ENCODE measurements at places on chromosomes 7 and 10.

- no peak for DNase-seq
Measured at GRCh38 chr7:135980665-135981180, 3.6 kb upstream of the MTPN start.

- no peak for DNase-seq
Measured at GRCh38 chr10:125016611-125017202, 74.8 kb downstream of the ZRANB1 start.

GRCh38 chr10:11048707-11049278, 31.1 kb downstream of the CELF2 start:
- no peak for DNase-seq

DNA sequence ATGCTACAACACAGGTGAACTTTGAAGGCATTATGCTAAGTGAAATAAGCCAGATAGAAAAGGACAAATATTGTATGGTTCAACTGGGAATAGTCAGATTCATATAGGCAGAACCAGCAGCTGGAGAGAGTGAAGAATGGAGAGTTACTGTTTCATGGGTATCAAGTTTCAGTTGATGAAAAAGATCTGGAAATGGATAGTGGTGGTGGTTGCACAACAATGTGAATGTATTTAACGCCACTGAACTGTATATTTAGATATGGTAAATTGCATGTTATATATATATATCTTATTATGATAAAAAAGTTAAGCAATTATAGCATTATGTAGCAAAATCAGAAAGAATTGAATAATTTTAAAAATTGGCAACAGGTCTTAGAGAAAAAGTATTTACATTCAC, 3.9 kb downstream of the LMBR1 start:
- no peak for DNase-seq

- DNase-seq = no peak
Measured at GRCh38 chr7:98771941-98772603, 97.7 kb downstream of the TMEM130 start.

DNA sequence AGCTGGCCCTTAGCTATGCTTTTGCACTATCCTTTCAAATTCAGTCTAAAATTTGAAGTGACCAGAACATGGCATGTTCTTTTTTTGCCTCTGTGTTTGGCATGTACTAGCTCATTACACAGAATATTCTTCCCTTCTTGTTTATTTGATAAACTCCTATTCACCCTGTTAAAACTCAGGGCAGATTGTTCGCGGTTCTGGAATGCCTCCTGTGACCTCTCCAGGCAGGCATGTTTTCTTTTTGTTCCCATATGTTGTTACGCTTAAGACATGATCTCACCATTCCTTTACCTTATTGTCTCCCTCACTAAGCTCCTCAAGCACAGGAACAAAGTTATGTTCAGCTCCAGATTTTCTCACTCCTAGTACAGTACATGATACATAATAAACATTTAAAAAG, 181.7 kb downstream of the CCSER2 start:
- no peak for DNase-seq

DNA sequence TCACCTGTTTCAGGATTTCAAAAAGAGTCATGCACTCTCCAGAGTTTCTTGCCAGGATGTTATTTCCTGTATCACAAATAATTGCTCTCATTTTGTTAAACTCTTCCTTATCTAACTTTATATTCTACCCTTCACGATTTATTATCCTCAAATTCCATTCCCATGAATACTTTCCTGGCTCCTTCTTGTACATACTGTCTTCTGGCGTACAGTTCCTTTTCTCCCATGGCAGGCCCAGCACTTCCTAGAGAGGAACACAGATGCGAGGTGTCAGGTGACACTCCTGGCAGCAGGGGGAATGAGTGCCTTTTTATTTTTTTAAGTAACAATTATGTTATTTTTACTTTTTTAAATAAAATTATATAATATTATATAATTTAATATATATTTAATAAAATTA, 411.9 kb downstream of the TFEC start:
- no peak for DNase-seq

DNA sequence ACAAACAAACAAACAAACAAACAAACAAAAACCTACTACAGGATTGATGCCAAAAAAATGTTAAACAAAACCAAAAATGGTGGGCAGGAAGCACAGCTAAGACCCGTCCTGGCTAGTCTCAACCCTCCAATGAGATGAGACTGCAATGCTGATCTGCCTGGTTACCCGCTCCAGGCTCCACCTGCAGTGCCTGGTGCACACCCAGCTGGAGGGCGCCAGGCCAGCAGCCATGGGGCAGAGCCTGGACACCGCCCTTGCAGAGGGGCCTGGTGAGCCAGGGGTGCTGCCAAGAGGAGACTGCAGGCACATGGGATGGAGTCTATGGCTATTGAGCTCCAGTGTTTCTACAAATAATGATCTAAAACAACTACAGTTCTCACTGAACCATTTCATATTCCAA, 107.0 kb downstream of the LARP4B start:
- no peak for DNase-seq

DNA sequence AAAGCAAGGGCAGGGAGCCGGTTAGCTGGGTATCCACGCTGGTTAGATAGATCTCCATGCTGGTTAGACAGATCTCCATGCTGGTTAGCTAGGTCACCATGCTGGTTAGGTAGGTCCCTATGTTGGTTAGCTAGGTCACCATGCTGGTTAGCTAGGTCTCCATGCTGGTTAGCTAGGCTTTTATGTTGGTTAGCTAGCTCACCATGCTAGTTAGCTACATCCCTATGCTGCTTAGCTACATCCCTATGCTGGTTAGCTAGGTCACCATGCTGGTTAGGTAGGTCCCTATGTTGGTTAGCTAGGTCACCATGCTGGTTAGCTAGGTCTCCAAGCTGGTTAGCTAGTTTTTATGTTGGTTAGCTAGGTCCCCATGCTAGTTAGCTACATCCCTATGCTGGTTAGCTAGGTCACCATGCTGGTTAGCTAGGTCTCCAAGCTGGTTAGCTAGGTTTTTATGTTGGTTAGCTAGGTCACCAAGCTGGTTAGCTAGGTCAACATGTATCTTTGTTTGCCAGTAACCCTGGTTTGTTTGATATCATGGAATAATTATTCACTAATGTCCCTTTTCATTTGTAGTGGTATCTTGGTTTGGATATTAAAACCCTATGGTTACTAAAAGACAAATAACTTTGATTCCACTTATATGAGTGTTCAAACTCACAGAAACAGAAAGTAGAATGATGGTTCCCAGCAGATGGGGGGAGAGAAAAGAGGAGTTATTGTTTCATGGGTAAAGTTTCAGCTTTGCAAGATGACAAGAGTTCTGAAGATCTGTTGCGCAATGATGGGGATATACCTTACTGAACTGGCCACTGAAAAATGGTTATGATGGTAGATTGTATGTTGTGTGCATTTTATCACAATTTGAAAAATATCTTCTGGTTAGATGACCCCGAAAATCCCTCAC, 136.2 kb downstream of the PRPF18 start:
- DNase-seq = no peak

DNA sequence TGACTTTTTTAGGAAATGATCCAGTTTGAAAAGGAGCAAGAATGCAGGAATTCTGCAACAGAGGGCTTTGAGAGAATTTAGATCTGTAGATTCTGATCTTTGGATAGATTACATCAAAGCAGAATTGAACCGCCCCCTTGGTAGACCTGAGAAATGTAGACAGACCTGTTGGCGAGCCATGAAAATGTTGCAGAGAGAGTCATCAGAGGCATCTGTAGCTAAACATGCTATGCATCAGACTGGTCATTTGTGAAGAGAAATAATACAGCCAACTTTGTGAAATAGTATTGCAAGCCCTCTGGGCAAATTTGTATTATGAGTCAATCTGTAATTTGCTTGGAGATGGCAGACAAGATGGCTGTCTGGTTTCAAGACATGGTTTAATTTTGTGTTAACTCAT, 4.3 kb upstream of the C1GALT1 start:
- DNase-seq = no peak

DNA sequence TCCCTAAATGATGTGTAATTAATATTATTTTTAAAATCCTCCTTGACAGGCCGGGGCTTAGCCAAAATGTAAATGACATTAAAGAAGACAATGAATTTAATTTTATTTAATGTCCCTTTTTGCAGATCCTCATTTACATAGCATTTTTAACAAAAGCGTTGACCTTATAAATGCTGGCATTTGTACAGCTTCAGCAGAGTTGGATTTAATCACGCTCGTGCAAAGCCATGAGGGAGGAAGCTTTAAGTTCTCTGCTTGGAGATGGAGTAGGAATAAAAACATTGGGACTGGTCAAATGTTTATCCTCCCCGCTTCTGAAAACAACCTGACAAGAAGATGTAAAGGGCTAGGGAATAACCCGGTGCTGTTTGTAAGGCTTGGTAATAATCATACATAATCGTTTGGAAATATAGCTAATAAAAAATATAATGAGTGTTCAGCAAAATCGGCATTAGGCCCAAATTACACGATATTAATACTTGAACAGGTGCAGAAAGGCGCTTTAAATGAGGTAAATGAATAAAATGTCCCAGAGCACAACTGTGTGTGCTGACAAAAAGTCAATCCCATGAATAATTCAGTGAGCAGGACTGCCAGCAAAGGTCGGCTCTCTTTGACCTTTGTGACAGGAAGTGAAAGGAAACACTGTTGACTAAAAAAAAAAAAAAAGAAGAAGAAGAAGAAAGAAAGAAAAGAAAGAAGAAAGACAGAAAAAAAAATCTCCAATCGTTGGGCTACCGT, 11.5 kb downstream of the EBF3 start:
- no peak for DNase-seq

GRCh38 chr10:88150339-88150738, 286.9 kb downstream of the PTEN start:
- no peak for DNase-seq

DNA sequence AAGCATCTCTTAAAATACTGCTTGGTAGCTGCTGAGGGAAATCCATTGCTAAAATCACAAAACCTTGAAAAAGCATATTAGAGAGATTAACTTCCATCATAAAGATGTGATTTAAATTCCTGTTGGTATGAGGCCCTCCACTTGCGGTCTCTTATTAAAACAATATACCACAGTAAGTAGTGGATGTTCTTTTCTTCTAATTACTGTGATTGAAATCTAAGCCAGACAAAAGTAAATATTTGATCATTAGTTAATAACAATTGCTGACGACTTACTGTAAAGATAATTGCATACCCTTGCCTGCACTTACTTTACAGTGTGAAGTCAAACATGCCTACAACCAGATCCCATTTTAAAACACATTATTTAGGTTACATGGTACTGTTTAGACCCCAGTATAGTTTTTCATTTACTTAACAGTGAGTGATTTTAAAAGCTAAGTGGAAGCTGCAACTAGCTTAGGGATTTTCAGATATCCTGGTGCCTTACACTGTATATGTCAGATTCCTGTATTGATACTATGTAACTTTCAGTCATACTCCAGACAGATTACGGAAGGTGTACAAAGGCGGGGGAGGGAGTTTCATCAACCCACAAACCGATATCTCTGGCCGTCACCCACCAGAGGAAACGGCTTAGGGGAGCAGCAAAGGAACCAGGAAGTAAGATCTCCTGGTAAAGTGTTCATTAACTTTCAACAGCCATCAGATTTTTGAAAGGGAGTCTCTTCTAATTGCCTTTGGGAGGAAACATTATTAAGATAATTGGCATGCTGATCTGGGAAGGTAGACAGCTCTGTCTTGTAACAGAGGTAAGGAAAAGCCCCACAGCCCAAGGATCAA, 986 bp downstream of the NRP1 start:
- DNase-seq = no peak

DNA sequence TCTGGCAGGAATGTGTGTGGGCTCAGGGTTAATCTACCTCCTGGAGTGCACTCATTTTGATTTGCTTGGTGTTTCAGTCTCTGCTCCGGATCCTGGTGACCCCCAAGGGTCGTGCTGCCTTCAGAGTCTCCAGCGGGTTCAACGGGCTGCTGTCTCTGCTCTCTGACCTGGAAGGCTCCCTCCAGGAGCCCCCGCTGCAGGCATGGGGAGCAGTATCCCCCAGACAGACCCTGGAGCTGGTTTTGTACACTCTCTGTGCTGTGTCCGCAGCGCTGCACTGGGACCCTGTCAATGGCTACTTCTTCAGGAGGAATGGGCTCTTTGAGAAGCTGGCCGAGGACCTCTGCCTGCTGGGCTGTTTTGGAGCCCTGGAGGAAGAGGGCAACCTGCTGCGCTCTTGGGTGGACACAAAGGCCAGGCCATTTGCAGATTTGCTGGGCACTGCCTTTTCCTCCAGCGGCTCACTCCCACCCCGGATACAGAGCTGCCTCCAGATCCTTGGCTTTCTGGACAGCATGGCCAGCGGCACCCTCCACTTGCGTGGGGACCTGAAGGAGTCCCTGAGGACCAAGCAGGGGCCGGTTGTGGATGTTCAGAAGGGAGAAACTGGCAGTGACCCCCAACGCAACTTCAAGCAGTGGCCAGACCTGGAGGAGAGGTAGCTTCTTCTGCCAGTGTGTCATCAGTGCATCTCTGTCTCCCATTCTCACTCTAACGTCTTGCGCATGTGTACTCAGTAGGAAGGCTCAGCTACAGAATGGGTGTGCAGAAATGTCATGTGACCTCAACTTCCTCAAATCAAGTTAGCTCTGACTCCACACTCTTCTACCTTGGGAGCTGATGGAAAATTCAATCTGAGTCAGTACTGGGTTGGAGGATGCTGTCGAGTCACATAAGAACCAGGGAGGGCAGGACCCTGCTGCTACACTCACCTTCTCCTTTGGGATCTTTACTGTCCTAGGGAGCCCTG, 58.5 kb downstream of the WDFY4 start:
- DNase-seq = no peak

DNA sequence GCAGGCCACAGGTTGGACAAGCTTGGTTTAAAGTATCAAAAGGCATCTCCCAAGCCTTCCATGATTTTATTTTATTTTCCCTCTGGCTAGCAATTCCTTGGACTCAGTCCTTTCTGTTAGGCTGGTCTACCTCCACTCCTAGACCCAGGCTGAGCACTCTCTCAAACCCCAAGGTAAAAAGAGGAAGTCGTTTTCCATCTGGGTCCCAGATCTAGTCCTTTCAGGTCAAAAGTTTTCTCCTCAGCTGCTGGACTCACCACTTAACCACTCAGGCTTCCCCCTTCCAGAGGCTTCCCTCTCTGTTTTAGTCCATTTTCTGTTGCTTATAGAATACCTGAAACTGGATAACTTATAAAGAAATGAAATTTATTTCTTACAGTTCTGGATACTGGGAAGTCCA, 252.3 kb upstream of the MKLN1 start:
- DNase-seq = no peak

GRCh38 chr10:58844680-58845079, 331.8 kb upstream of the PHYHIPL start:
- DNase-seq = no peak

- no peak for DNase-seq
Measured at GRCh38 chr10:78560341-78560688, 508.5 kb upstream of the ZMIZ1 start.

GRCh38 chr10:60570272-60570865, 180.7 kb upstream of the ANK3 start:
- DNase-seq = no peak

DNA sequence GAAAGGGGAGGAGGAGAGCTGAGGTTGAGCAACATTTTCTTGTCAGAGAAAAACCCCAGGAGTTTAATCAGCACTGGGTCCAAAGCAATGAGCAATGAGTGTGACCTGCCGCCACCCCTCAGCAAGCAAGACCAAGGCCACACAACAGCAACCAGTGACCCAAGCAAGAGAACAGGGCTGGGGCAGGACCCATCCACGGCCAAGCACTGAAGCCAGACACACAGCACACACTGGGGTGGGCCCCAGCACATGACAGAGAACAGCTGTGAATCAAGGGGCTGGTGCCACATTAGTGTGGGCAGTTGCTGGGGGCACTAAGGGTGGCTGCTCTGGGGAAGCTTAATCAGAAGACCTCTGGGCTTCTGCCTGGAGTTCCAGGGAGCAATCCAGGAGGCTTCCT, 16.2 kb downstream of the TMEM72 start:
- no peak for DNase-seq

- DNase-seq = no peak
Measured at GRCh38 chr10:124523901-124524300, 62.3 kb downstream of the LHPP start.

GRCh38 chr7:82397879-82398524, 45.6 kb downstream of the CACNA2D1 start:
- DNase-seq = no peak

Data from K562 (cell line).